ENCODE measurements at places on chromosomes 7 and 10.

DNA sequence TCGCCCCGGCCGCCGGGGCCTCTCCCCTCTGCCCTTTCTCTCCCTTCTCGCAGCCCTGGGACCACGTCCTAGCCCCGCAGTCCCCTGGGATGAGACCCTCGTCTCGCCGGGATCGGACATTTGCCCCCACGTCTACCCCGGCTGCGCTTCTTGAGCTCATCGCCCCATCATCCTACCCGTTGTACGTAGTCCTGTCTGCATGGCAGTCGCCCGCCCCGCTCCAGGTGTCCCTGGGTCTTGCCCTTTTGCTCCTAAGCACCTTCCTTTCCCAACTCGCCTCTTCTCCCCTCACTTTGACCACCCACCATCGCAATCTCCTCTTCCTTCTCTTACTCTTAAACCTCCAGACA, 582 bp downstream of the TPST1 start:
- no peak for DNase-seq

DNA sequence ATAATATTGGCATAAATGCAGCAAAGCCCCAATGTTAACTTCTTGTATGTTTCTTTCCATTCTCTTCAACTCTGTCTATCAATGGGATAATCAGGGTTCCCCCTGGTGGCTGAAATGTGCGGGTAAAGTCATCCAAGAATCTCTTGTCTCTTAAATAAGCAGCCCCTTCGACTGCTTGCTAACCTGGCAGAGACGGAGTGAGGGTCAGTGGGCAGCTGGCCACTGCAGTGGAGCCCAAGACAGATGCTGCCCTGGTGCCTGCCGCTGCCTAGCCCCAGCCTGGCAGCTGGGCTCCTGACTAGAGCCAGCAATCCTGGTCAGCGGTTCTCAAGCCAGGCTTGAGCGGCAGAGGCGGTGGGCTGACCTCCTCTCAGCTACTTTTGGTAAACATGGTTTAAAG, 248.9 kb downstream of the COBL start:
- peak; percentile 50 for DNase-seq

DNA sequence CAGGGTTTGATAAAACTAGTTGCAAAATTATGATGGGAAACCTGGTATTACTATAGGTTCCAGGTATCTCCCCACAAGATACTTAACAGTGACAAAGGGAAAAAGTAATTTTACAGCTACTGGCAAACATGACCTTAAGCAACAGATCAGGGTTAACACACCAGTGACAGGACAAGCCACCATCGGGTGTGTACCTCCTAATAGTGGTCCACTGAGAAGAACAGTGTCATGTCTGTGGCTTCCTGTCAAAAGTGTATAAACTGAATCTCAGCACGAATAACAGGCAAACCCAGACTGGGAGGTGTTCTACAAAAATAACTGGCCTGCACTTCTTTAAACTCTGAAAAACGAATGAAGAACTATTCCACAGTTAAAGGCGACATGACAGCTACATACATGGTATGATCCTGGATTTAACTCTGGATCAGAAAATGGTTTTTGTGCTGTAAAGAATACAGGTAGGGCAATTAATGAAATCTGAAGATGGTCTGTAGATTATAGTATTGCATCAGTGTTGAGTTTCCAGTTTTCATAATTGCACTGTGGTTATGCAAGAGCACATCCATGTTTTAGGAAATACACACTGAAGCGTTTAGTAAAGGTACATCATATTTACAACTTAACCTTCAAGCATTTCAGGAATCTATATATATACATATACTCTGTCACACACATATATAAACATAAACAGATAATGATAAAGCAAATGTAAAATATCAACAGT, 32.0 kb upstream of the ARMS2 start:
- no peak for DNase-seq

DNA sequence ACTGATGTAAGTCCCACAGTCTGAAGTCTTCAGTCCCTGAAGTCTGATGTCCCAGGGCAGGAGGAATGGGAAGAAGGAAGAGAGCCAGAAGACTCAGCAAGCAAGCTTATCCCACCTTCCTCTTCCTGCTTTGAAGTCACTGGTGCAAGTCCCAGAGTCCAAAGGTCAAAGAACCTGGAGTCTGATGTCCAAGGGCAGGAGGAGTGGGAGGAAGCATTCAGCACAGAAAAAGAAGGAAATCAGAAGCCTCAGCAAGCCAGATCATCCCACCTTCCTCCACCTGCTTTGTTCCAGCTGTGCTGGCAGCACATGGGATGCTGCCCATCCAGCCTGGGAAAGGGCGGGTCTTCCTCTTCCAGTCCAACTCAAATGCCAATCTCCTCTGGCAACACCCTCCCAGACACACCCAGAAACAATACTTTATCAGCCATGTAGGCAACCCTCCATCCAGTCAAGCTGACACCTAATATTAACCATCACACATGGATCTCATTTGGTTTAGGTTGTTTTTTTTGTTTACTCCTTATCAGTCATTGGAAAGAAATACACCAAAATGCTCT, 50.9 kb downstream of the ADAM12 start:
- no peak for DNase-seq

DNA sequence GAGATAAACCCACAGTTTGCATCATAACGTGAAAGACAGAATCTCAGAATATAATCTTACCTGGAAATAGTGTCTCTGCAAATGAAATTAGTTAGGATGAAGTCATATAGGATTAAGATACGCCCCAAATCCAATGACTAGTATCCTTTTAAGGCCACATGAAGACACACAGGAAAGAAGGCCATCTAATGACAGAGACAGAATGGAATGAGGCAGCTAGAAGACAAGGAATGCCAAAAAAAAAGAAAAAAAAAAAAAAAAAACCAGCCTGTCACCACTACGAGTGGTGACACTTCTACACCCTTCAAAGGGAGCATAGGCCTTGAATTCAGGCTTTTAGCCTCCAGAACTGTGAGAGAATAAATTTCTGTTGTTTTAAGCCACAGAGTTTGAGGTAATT, 82.9 kb downstream of the HYCC1 start:
- no peak for DNase-seq

DNA sequence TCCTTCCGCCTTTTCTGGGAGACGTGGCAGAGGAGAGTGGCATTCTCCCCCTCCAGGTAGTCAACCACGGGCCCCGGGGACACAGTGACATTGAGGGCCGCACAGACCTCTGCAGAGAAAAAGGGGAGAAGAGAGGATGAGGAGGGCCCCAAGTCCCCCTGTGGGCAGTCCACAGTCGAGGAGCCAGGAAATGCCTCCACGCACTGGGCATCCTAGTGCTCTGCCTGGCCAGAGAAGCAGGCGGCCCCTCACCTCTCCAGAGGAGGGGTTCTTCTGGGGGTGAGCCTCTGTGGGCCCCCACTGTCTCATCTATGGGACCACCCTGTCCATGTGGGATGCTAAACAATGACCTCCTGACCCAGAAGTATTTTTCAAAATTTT, 7.4 kb downstream of the VSTM4 start:
- DNase-seq, result no peak

DNA sequence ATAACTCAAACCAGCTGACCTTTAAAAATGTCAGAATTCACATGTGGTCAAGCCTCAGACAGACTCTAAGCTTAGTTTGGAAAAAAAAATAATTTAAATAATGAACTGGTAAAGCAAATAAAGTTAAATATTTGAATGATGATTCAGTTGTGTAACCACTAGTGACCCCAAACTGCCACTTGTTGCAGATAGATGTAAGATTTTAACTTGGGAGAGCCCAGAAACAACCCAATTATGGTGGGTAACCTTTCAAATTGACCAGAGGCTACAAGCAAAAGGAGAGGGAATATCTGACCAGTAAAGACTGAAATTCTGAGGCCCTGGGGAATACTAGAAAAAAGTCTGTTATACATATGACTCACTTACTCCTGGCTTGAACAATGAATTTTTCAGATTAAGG, 268.1 kb downstream of the HPSE2 start:
- no peak for DNase-seq

GRCh38 chr10:123287594-123288247, 133.5 kb downstream of the BUB3 start:
- peak; percentile 61 for DNase-seq

GRCh38 chr7:130475776-130476175, 16.1 kb upstream of the MEST start:
- no peak for DNase-seq

DNA sequence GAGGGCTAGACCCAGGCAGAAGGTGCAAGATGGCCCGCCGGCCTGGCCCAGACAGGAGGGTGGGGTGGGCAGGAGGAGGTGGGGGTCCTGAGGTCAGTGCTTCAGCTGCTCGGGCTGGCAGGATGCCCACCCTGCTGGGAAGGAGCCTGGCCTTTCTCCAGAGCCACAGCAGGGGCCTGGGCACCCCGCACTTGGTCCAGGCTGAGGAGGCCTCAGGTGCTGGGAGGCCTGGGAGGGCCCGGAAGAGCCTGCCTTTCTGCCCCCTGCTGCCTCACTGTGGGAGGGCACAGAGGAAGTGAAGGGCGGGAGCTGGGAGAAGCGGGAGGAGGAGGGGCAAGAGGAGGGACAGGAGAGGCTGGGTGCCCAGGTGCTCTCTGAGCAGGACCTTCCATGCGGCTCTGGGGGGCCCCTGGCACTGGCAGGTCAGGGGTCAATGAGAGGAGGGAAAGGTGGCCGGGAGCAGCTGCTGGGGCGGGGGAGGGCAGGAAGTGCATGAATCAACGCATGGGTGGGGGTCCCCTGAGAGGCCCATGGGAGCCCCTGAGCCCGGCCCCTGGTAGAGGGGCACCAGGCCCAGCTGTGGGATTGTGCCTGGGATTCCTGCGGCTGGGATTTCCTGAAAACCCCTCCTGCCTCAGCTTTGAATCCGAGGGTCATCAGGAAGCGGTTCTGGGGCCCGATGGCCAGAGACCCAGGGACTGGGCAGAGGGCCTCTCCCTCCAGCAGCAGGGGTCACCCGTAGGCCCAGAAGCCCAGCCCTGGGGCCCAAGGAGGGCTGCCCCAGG, 49.9 kb downstream of the PWWP2B start:
- peak; percentile 40 for DNase-seq

- DNase-seq, result no peak
Observed at GRCh38 chr7:91212582-91212981, 51.7 kb upstream of the FZD1 start.

DNA sequence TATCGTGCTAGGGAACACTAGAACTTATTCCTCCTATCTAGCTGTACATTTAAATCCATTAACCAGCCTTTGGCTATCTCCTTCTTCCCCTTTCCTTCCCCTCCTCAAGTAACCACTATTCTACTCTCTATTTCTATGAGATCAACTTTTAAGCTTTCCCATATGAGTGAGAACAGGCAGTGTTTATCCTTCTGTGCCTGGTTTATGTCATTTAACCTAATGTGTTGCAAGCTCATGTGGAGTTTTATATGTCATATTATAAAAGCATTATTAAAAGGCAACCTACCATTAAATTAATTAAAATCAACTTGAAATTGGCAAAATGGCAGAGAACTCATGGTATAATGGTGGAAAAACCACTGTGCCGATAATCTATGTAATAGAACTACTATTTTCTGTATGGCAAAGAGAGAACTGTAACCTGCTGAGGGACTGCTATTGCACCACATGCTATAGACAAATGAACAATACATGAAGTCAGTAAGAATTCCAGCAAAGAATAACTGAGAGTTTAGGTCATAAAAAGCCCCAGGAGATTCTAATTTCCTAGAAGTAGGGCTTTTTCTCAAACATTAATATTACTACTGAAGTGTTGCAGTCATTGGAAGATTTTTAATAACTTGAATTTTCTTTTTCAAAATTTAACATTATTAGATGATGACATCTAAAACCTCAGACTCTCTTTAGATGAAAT, 81.8 kb downstream of the LRRN3 start:
- DNase-seq, result no peak

- peak; percentile 69 for DNase-seq
Observed at GRCh38 chr7:1403638-1404459, 55.4 kb downstream of the MICALL2 start.

- DNase-seq, result no peak
Observed at GRCh38 chr7:68671046-68671445, 927.2 kb upstream of the AUTS2 start.

GRCh38 chr7:47337531-47337930, 244.4 kb downstream of the TNS3 start:
- DNase-seq, result no peak

GRCh38 chr7:96093435-96093834, 228.5 kb downstream of the SLC25A13 start:
- DNase-seq, result peak; percentile 23

GRCh38 chr10:131858118-131858515, 42.7 kb upstream of the PPP2R2D start:
- DNase-seq, result no peak

- peak; percentile 69 for DNase-seq
Observed at GRCh38 chr10:73110345-73110849, at the start of gene NUDT13. NUDT13 (plus strand) TSS chr10:73110455; CDS start chr10:73114366, 3,911 bp downstream.

DNA sequence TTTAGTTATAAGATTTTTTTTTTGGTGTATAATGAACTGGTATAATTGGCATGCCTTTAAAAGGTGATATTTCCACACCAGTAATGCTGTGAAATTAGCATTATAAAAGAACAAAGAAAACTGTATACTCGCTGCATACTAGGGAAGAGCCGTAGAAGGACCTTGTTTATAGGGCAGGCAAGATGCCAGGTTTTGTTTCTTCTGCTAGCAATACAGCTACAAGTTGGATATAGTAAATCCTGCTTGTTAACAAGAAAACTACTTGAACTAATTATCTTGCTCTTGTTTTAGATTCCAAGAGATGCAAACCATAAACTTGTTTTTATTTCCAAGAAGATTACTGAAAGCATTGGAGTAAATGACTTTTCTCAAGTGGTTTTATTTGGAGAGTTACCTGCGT, 1.9 kb downstream of the DNAH11 start:
- no peak for DNase-seq

- no peak for DNase-seq
Observed at GRCh38 chr10:9834434-9834833, 1183.2 kb upstream of the CELF2 start.

DNA sequence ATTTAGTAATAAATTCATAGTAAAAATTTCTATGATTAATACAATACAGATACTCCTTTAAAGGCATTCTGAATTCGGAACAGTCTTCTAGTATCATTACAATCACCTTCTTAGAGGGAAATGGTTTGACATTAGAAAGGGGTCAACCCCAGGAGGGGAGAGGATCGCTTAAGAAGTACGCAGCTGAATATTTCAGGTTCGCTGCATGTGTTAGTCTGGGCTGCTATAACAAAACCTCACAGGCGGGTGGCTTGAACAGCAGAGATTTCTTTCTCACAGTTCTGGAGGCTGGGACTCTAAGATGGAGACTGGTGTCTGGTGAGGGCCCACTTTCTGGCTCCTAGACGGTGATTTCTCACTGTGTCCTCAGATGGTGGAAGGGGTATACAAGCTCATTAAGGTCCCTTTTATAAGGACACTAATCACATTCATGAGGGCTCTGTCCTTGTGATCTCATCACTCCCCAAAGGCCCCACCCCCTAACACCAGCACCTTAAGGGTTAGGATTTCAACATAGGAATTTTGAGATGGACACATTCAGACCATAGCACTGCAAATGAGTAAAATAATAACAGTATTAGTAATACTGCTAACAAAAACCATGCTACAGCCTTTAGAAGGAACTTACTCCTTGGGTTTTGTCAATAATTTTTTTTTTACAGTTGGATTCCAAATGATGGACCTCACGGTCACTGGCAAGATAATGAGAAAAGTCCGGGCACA, 34.0 kb downstream of the GNA12 start:
- DNase-seq, result no peak

DNA sequence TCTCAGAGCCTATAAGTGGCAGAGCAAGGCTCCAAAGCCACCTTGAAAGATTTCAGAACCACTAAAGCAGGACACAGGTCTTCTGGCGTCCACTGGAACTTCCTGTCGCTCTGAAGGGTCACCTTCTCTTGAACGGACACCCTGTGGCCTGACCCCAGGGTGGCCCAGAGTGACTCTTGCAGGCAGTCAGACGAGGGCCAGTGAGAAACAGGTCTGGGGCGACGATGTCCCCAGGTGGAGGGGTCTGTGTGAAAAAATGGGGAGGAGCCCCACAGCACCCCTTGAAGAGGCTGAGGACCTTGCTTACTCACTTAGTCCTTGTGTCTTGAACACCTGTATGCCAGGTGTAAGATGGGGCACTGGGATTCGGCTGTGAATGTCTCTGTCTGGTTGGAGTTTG, 946 bp upstream of the RASGEF1A start:
- no peak for DNase-seq
